ENCODE measurements at places on chromosomes 13 and 19.

DNA sequence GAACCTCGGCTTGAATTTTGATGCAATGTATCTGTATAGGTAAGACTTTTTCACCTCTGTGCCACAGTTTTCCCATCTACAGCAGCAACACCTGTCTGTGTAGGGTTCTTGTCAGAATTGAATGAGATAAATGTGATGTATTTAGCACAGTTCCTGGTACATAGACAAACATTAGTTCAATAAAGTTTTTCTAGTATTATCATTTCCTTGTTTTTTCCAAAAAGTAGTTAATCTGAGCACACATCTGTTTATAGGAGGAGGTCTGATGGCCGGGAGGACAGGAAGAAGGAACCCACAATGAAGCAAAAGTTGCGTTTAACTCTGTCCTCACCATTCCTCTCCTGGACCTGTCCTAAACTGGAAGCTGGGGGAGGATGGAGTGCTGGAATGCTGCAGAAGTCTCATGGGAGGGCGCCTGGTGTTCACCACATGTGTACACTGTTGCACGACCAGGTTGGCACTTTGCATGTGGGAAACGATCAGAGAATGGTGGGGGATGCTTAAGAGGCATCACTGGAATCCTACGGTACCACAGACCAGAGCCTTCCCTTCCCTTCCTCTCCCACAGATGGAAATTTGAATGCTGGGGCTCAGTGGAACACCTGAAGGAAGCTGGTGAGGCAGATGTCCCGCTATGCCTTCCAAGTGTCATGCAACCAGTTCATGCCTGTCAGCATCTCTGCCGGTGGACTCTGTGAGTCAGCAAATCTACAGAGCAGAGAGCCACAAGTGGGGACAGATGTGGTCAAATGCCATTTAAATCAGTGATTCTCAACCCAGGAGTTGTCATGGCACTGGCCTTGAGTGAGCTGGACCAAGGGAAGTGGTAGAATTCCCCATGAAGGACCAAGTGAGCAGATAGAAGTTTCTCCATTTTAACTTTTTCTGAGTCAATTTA lies 315.6 kb downstream of the DLEU7 start:
- no peak for DNase-seq

- no peak for DNase-seq
Measured at GRCh38 chr19:51327066-51328001, 14.6 kb downstream of the VSIG10L start.

- no peak for DNase-seq
Measured at GRCh38 chr13:45337395-45337794, 3.6 kb downstream of the TPT1 start.

- DNase-seq, result peak; percentile 95
Measured at GRCh38 chr13:46552889-46553520, at the start of gene LRCH1. Gene LRCH1, plus strand, starts transcription at chr13:46553170. Its CDS starts 227 bp downstream, at chr13:46553397.

DNA sequence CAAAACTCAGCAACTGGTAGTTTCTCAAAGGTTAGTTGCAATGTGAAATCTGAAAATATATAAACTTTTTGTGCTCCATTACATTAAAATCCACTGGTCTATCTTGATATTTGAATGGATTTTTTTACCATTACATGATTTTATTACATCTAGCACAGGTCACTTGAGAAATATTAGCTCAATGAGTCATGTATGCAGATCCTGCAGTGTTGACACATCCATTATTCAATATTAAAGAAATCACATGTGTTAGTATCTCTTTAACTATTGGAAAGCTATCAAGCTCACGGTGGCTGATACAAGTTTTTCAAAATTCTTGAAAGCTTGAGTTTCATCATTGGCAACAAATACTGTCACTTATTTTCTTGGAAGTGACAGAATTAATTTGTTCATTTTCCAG lies 373.9 kb upstream of the TSHZ3 start:
- no peak for DNase-seq

- DNase-seq, result no peak
Measured at GRCh38 chr19:38867171-38867780, 10.8 kb downstream of the RINL start.

DNA sequence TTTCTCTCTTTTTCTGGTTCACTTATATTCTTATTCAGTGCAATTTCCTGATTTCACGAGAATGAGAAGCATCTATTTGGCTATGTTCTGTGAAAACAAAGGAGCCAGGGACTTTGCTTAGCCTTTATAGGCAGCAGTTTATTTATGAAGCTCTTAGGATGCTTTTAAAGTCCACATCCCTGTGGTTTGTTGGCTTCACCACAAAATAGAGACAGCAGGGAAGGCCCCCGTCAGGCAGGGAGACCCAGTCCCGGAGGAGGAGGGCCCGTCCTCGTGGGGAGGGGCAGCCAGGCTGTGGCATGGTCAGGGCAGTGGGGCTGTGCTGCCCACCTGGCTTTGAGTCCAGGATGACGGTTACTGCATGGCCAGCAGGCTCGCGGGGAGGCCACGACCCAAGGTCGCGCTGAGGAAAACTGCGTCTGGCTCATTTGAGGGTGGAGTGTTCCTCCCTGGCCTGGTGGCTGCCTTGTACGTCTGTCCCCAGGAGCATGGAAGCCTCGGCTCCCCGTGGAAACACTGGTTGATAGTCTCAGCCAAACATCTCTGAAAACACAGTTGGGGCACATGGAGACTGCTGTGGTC lies 92.7 kb downstream of the ATP11A start:
- DNase-seq, result no peak

DNA sequence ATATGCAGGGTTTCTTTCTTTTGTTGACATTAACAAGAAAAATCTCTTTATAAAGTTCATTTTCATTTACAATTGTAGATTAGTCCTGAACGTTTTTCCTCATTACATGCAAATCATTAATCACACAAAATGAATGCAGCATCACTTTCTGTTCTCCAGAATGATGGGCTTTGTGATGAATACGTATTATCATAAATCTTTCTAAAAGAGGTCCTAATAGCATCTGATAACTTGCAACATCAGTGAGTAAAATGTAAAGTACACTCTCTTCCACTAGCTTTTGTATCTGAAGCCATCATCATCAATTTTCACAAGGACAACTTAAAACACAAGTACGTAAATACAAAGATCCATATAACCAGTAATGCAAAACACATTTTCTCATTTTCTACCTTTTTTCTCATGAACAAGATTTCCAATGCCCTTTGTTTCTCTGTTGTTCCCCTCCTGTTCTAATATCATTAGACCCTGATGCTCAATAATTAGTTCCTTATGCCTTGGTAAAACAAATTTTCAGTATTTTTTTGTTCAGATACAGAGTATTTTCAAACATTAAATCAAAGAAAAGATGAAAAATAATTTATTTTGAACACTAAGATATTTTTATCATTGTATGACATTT lies 437.4 kb upstream of the MIR17HG start:
- no peak for DNase-seq

GRCh38 chr13:99294198-99294597 lies 13.0 kb downstream of the GPR183 start:
- DNase-seq, result no peak

DNA sequence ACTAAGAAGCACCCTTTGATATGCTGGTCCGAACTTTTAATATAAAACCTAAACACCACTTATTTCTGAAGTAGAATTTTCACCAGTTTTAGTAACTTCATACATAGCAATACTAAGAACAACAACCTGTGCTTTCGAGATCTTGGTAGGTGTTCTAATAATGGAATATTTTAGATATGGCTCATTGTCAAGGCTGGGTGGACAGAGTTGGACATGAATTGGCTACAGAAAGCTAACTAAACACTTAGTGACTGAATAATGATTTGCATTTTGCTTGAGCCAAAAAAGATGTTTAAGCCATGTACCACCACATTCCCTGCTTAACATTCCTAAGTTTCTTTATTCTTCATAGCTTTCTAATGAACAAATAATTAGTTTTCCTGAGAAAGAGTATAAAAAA lies 344.3 kb upstream of the SGCG start:
- DNase-seq, result no peak

DNA sequence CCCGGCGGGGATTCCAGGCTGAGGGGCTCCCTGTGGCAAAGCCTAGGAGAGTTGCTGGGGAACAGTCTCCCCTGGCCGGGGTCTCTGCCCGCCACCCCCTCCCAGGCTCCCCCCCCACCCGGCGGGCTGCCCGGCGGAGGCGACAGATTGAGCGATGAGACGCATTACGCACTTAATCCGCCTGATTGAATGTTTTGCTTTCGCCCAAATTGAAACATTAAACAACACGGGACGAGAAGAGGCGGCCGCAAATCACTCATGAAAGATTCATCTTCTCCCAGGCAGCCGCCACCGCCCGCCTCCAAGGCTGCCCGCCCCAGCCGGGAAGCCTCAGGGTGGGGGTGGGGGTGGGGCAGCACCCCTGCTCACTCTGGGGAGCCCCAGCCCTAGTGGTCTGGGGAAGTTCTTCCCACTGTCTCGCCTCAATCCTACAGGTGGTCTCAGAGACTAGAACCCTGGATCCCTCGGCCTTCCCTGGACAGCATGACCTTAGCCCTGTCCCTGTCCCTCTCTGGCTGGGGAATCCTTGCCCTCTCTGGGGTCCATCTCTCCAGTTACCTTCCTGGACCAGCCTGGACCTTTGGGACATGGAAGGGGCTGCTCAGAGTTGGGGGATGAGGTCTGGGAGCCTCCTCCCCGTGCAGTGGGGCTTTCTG lies 7.6 kb upstream of the ERFL start:
- DNase-seq, result no peak

GRCh38 chr19:13189600-13189999 lies 39.4 kb downstream of the IER2 start:
- DNase-seq, result no peak

DNA sequence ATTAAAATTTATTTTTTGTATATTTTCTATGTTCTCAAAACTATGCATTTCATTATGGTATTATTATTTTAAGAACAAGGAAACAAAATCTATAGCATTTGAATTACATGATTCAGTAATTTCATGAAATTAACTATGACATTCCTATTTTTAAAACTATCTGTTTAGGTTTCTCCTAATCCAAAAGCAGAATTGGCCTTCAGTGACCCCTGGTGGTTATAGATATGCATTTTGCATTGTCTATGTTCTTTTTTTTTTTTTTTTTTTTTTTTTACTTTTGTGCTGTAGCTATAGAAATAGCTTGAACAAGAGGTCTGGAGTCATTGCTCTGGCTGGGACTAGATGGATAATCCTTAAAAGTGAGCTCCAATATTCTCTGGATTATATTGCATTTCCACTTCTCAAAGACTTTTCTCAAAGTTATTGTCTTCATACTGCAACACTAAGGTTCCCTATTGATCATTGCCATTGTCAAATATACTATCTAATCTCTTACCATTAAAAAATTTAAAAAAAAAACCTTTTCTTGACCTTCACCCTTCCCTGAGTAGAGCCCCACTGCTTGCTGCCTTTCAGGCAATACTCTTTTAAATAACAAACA lies 15.9 kb upstream of the DNAJC3 start:
- no peak for DNase-seq

- no peak for DNase-seq
Measured at GRCh38 chr13:74015137-74015536, 119.1 kb downstream of the KLF12 start.

GRCh38 chr19:48186541-48186991 lies 16.1 kb downstream of the ZSWIM9 start:
- DNase-seq, result no peak

DNA sequence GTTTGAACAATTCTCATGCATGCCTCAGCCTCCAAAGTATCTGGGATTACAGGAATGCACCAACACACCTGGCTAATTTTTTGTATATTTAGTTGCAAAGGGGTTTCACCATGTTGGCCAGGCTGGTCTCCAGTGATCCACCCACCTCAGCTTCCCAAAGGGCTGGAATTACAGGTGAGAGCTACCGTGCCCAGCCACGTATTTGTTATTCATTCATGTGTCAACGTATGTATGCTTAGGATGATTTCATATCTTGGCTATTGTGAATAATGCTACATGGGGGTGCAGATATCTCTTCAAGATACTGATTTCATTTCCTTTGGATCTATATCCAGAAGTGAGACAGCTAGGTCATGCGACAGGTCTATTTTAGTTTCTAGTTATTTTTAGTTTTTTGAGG lies 113.4 kb downstream of the TSHZ3 start:
- DNase-seq, result no peak

- DNase-seq, result no peak
Measured at GRCh38 chr19:56015756-56016155, 29.2 kb downstream of the NLRP5 start.

GRCh38 chr13:91405240-91405639 lies 6.8 kb downstream of the GPC5 start:
- DNase-seq, result no peak

DNA sequence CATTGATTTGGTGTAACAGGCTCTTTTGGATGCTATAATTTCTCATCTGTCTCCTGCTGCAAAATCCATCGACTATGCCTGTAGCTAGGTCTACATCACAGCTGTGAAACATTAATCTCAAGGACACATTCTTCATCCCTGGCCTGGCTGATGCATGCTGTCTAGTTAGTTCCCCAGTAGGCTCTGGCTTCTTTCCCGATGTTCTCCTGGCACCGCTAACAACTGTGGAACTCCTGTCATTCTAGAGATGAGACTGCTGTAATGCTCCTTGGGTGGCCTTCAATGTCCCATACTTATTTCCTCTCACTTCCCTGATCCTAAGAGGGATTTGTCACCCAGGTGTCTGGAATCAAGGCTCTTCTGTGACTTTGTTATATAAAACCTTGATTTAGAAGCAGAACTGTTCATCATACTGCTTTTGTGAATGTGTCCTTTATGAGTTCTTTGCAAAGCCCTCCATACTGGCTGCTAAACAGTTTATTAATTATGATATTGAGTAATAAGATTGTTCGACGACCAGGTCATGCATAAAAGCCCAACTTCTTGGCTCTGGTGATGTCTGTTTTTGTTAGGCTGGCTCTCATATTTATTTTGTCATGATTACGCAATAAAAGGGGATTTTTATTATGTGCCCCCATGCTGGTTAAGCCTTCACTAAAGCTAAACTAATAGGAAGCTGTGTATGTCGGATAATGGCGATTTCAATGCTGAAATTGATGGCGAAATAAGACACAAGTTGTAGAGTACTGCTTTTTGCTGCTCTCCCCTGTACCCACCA lies 227.5 kb downstream of the DCT start:
- DNase-seq, result peak; percentile 28

GRCh38 chr19:47110521-47111005 lies 3.0 kb downstream of the ZC3H4 start:
- no peak for DNase-seq

- DNase-seq, result no peak
Measured at GRCh38 chr19:48997972-48998371, 4.3 kb downstream of the RUVBL2 start.

- DNase-seq, result peak; percentile 56
Measured at GRCh38 chr13:112444416-112445399, 68.6 kb downstream of the SPACA7 start.

- DNase-seq, result no peak
Measured at GRCh38 chr13:72760189-72760588, 21.5 kb downstream of the DIS3 start.

- DNase-seq, result no peak
Measured at GRCh38 chr19:47769534-47769933, 9.0 kb upstream of the SELENOW start.

- no peak for DNase-seq
Measured at GRCh38 chr19:46407856-46408663, 5.3 kb downstream of the CCDC8 start.
